AML-193 (cell line): ENCODE measurements at places on chromosomes 13 and 19.

- DNase-seq = no peak
These were observed 3.9 kb downstream of the EPS8L1 start for GRCh38 chr19:55079400-55080038.

- DNase-seq = no peak
These were observed 6.0 kb upstream of the NAPA start for GRCh38 chr19:47520839-47521238.

- no peak for DNase-seq
These were observed 1033.6 kb downstream of the SLITRK5 start for GRCh38 chr13:88704600-88705275.

GRCh38 chr19:732148-733069 is 18.5 kb upstream of the MISP start:
- DNase-seq = no peak

DNA sequence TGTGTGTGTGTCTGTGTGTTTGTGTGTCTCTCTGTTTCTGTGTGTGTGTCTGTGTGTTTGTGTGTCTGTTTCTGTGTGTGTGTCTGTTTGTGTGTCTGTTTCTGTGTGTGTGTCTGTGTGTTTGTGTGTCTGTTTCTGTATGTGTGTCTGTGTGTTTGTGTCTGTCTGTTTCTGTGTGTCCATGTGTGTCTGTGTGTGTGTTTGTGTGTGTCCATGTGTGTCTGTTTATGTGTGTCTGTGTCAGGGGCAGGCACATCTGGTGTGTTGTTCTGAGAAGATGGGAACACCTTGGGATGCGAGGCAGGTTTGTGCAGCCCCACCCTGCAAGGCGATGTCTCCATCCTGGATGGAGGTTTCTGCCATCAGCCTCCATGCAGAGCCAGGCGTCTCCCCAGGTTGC is 275.8 kb upstream of the SOX1 start:
- DNase-seq = no peak

- DNase-seq = no peak
These were observed 34.9 kb upstream of the ZNF83 start for GRCh38 chr19:52673014-52673413.

DNA sequence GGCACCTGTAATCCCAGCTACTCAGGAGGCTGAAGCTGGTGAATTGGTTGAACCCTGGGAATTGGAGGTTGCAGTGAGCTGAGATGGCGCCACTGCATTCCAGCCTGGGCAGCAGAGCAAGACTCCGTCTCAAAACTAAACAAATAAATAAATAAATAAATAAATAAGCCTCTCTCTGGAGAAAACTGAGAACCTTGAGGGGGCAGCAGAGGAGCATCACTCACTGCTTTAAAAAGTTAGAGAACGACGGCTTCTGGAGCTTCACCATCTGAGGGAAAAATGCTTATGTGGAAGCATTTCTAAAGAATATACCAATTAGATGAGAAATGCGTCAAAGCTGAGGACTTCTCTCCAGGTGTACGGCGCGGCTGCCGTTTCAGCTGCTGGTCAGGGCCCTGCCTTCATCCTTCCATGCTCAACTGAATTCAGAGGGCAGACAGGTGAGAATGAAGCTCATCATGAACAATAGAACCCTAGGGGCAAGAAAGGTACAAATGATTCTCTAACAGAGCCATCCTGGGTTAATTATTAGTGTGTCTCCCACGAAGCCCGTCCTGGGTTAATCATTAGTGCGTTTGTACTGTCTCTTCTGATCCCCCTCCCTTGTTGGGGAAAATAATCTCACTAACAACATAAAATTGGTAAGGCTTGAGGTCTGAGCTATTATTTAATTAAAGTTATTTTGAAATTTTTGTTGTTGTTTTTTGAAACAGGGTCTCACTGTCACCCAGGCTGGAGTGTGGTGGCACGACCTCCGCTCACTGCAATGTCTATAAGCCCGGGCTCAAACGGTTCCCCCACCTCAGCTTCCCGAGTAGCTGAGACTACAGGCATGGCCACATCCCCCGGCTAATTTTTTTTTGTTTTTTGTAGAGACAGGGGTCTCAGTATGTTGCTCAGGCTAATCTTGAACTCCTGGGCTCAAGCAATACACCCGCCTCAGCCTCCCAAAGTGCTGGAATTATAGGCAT is 80.1 kb downstream of the IPO5 start:
- no peak for DNase-seq

DNA sequence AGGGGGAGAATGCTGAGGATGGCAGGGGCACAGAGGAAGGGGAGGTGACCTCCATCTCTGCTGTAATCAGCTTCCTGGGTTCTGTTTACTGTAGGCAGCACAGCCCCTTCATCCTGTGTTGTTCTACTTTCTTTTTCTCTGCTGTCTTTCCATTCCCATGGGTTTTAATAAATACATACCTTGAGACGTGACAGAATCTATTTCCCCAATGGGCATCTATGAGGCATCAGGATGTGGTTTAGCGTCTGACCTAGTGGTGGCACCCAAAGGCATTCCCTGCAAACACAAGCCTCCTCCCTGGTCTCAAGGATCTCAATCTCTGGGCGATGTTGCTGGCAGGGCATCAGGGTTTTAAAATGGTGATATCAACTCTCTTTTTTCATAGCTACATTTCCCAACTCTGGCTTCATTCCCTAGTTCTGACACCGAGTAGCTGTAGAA is 60.8 kb downstream of the ALOX5AP start:
- peak; percentile 27 for DNase-seq

DNA sequence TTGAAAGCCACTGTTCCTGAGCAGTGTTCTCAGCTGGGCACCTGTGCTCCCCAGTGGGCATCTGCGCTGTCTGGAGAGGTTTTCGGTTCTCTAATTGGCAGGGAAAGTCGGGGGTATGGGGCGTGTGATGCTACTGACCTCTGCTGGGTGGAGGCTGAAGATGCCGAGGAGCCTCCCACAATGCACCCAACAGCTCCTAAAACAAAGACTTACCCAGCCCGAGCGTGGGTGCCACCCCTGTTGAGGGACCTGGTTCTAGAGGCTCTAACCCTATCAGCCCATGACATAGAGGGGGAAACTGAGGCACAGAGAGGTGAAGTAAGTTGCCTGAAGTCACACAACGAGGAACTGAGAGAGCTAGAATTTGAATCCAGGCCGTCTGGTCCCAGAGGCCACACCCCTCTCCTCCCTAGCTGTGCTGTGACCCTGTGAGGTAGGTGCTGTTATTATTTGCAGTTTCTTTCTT is 2.3 kb downstream of the SPACA4 start:
- DNase-seq = peak; percentile 42
